ENCODE measurements at places on chromosomes 4 and X. TPM values are rescaled to one million over a fixed set of nuclear protein-coding genes. Genes with fewer than 3 reads are reported as not detected.

Gene NHSL2
- polyA plus RNA-seq, result 16.6 TPM

DNA sequence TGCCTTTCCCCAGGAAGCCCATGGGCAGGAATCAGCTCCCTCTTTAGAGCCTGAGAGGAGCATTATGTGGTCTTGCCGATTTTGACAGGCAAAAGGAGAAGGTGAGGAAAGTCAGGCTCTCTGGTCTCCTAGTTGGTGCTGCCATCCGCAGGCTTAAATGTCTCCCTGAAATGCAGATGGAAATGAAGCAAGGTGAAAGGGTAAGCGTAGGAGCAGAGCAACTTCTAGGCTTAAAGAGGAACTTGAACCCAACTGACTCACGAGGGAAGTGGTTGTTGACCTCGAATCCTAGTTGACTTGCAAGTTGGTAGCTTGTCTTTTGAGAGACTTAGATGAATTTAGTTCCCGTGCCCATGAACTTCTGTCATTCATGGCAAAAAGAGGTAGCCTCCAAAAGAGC lies 205.9 kb downstream of the PTTG2 start:
- peak; percentile 91 for DNase-seq

Gene WAS
- 22.8 TPM for polyA plus RNA-seq

GRCh38 chrX:16137416-16138107 lies 14.2 kb downstream of the GRPR start:
- DNase-seq, result peak; percentile 28

Gene SMR3B
- polyA plus RNA-seq, result not detected

Gene FREM3
- polyA plus RNA-seq, result not detected

Gene FAAH2
- not detected for polyA plus RNA-seq

Gene SMIM10
- 0.26 TPM for polyA plus RNA-seq

- DNase-seq, result no peak
These were observed 317.5 kb upstream of the AGA start for GRCh38 chr4:177759729-177760128.

DNA sequence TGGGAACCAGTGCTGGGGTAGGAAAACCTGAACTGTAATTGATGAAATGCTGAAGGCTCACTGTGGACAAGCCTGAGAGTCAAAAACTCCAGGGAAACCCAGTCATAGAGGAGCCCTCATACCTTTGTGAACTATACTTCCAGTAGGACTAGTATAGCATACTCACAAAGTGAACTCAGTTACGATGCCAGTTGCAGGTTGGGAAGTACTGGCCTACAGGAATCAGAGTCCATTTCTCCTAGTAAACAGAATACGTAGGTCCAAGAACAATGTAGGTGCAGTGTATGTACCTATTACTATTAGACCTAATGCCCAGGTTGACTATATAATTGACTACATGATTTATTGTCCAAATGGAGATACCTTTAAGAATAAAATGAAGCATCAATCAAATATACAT lies 8.5 kb upstream of the ANKRD17 start:
- no peak for DNase-seq

- no peak for DNase-seq
These were observed 3.7 kb upstream of the PHOX2B start for GRCh38 chr4:41752081-41752836.

GRCh38 chr4:60133375-60133774 lies 1066.8 kb upstream of the ADGRL3 start:
- DNase-seq, result no peak

DNA sequence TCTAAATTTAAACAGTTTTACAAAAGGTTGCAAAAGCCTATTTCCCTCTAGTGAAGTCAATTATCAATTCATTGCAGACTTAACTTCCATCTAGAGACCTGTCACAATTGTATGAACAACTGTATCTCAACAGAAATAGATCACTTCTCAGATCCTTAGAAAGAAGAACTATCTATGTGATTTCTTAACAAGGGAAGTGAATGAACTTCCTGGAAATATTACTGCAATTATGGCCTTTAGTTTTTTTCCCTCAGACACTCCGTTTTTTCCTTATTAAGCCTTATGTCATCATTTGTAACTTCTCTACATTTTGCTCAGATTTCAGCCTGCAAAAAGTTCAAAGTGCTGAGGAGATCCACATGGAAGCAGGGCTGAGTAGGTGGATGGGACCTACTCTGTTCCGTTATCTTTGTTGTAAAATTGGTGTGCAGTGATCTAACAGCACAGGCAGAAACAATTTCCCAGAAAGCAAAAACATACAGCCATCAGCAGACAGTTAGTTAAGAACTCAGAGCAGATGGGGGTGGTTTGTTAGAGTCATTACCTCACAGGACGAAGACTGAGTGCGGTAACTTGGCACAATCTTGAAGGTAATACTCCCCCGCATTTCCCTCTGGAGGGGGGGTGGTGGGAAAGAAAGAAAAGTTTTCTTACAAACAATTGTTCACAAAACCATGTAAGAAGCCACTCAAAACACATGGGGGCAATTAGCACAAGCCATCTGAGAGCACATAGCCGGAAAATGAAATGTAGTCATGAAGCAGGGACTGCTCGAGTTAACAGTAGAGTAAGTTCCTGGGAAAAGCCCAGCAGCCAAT lies 112.3 kb downstream of the NYX start:
- DNase-seq, result peak; percentile 56

GRCh38 chrX:1528186-1528883 lies 8.7 kb downstream of the P2RY8 start:
- no peak for DNase-seq
